ENCODE measurements at places on chromosomes 7 and 10. TPM values are rescaled to one million over a fixed set of nuclear protein-coding genes. Genes with fewer than 3 reads are reported as not detected.

- no peak for DNase-seq
Measured at GRCh38 chr10:13222566-13222965, 11.6 kb downstream of the UCMA start.

DNA sequence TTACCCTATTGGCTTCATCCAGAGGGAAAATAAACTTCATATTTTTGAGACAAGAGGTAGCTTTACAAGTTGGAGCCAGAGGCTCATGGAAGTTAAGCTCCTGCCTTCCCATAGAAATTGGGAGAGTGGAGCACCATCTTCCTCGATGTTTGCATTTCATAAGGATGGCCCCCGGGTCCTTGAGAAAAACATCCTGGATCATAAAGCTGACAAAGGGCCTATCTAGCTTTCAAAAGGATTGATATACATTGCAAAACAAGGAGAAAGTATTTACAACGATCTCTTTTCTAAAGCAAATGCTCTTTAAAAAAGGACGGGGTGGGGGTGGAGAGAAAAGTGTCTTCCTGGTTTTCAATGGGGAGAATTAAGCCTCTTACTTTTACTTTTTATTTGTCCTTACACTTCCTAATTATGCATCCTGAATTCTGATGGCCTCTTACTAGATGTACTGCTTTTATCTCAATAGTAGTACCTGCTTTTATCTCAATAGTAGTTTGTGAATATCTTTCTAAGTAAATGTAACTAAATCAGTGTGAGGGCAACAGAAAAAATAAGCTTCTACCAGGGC lies 65.6 kb downstream of the PTPRZ1 start:
- no peak for DNase-seq

GRCh38 chr10:70866424-70866823 lies 21.9 kb downstream of the PCBD1 start:
- no peak for DNase-seq

DNA sequence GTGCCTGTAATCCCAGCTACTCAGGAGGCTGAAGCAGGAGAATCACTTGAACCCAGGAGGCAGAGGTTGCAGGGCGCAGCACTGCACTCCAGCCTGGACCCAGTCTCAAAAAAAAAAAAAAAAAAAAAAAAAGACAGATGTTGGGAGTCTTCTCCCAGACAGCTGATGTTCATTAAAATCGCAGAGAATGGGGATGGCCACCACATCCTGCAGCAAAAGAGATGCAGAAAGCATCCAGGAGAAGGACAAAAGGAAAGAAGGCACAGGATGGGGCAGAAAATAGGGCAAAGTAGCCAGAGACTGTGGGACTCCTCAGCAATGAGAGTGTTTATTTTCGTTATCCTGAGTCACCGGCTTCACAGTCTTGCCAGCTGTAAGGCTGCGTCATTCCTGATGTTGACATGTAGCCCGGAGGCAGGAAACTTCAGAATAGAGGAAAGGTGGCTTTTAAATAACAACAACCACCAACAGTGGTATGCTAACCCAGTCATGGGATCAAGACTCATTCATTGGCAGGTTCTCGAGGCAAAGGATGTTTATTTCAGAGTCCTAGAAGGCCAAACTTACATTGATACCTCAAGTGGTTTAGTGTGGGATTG lies 149.5 kb upstream of the SVIL start:
- peak; percentile 73 for DNase-seq

DNA sequence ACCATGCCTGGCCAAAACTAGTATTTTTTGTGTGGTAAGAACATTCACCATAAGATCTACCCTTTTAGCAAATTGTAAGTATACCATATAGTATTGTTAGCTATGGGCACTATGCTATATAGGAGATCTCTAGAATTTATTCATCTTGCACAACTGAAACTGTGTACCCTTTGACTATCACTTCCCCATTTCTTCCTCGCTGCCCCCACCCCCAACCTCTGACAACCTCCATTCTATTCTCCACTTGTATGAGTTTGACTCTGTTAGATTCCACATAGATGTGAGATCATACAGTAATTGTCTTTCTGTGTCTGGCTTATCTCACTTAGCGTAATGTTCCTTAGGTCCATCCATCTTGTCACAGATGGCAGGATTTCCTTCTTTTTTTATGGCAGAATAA lies 3.6 kb downstream of the CASP7 start:
- DNase-seq = no peak

GRCh38 chr10:129971381-129972144 lies 7.5 kb upstream of the EBF3 start:
- no peak for DNase-seq

- no peak for DNase-seq
Measured at GRCh38 chr7:143005632-143006260, 21.2 kb downstream of the OR9A2 start.

DNA sequence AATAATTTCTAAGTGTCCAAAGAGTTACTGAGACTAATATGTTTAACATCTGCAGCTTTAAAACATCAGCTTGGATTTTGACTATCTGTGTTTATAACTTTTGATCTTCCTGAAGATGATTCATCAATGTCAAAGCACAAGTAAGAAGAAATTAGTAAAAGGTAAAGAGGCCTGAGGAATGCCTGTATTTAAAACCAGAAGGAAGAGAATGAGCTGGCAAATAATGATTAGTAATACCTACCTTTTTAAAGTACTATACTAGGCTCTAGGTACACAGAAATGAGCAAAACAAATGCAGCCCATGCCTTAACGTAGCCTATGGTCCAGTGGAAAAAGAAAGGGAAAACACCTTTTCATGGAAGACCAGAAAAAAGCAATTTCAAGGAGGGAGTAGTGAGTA lies 158.0 kb downstream of the KCND2 start:
- no peak for DNase-seq

SLC29A3 gene
- 1.2 TPM for polyA plus RNA-seq

DNA sequence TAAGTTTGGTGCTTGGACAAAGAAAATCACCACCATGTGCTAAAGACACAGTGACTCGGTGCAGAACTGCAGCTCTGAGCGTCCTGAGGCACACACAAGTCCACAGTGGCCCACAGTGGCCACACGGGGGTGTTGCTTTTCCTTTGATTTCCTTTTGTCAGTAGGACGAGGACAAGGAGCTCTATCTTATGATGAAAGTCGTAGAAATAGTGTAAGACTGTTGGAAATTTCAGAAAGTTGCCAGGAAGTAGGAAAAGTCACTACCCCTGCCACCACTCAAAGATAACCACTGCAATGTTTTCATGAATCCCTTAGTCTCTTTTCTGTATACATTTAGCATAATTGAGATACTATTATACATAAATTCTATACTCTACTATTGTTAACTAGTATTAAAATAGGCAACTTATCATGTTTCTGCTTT lies 146.0 kb downstream of the TNS3 start:
- peak; percentile 68 for DNase-seq

GRCh38 chr10:74460812-74461211 lies 309.8 kb downstream of the ADK start:
- DNase-seq = no peak

SPDYE11 gene
- not detected for polyA plus RNA-seq
